Stimulated activated CD8-positive, alpha-beta memory T cell treated with anti-CD3 and anti-CD28 coated beads, Interleukin-7, amount 100 ng/mL, for 1 hour (primary cell): ENCODE measurements at places on chromosomes 6 and 20.

- DNase-seq: no peak
These were observed 59.6 kb upstream of the EIF2S2 start for GRCh38 chr20:34171640-34172039.

DNA sequence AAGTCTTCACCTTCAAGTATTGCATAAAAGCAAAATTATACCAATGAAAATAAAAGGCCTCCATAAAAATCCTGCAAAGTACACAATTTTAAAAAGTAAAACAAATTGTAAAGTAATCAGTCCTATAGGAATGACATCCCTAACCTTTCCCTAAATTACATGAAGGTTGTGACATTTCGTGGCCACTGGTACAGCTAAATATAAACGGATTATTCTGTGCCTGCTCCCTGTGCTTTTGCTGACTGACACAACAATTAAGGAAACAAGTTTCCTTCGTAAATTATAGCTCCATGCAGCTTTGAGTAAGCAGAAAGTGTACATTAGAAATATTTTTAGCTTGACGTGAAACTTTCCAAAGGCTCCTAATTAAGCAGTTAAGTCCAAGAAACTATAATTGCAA lies 222.8 kb downstream of the KCNQ5 start:
- no peak for DNase-seq

GRCh38 chr6:103139377-103139776 lies 1720.3 kb downstream of the HACE1 start:
- no peak for DNase-seq

DNA sequence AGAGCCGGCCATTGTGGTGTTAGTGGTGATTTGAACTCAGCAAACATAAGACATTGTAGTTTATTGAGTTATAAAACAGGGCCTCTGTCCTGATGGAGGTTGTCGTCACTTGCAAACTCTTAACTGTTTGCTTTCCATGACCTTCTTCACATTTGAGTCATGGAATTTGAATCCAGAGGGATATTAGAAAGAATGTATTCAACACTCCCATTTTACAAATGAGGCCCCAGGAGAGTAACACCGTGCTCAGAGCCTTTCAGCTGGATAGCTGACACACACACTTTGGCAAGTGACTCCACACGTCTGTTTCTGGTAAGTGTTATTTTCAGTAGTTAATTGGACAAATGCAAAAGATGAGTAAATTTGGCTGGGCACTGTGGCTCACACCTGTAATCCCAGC lies 72.4 kb upstream of the XRN2 start:
- no peak for DNase-seq

DNA sequence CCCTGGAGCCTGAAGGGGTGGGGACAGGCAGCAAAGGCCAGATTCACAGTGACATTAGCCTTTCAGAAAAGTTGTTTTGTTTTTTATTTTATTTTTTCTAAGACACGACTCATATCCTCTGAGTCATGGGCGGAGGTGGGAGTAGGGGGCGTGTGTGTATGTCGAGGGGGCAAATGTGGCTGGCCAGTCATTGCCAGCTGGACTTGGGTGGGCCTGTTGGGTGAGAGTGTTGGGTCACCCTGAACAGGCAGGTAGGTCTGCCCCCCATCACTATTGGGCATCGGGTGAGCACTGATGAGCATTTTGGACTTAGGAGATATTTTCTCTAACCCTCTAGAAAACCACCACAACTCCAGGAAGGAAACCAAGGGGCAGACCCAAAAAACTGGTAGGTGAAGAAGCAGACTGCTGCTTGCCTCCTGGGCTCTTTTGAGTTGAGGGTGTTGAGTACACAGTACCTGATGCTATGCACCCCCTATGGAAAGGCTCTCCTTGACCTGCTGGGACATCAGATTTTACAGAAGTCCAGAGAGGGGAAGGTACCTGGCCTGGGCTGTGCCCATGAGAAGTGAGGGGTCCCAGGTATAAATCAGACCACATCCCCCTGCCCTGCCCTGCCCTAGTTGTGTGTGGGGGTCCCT lies 5.6 kb downstream of the SMIM29 start:
- no peak for DNase-seq

DNA sequence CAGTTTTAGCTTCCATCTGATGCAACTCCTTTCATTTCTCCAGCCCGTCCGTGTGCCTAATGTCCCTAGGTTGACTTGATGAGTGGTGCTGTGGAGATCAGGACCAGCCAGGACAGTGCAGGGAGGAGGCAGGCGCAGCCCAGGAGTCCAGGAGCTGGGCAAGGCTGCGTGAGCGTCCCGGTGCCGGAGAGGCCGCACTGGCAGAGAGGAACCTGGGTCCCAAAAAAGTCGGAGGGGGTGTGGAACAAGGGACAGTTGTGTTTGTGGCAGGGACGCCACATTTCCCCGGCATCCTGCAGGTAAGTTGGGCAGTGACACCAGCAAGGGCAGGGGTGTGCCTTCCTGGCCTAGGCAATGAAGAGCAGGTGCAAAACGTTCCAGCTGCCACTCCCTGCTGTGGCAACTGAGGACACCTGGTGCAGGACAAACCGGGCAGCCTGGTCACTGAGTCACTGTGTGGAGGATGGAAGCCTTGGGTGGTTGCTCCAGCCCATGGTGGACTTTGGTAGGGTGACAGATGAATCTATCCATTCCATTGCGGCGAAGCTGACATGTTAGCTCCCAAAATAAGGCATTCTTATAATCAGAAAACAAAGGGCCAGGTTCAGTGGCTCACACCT lies 53.2 kb downstream of the RAMACL start:
- DNase-seq: no peak

DNA sequence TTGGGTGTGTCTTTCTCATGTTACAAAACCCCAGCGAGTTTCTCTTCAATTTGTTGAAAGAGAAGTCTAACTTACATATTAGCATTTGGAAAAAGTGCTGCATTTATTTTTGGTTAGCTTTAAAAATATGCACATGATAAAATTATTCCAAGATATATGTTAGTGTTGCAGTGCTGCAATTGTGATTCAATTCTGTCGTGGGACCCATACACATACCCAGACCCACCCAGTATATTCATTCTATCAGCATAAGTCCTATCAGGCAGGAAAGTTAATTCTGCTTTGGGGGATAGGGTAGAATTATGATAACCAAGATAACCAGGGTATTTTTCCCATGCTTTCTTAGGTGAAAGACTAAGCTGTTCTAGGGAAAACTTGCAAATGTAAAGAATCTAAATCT lies 313.5 kb downstream of the EPHA7 start:
- DNase-seq: no peak

DNA sequence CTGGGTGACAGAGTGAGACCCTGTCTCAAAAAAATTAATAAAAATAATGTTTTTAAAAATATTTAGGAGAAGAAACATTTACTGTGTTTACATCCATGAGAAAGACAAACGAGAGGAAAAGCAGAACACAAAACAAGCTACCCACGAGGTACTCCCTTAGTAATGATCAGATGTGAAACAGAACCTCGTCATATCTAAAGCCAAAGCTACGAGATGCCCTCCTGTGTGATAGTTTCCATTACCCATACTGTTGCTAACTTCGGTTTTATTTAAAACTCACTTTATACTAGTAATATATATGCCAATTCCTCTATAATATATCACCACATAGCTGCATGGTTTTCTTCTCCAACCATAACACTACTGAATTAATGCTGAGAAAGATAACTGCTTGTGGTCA lies 21.1 kb downstream of the SUMO4 start:
- no peak for DNase-seq

GRCh38 chr20:50308513-50309279 lies 118.1 kb downstream of the CEBPB start:
- DNase-seq: no peak

GRCh38 chr6:105105094-105105493 lies 74.7 kb downstream of the POPDC3 start:
- DNase-seq: no peak

DNA sequence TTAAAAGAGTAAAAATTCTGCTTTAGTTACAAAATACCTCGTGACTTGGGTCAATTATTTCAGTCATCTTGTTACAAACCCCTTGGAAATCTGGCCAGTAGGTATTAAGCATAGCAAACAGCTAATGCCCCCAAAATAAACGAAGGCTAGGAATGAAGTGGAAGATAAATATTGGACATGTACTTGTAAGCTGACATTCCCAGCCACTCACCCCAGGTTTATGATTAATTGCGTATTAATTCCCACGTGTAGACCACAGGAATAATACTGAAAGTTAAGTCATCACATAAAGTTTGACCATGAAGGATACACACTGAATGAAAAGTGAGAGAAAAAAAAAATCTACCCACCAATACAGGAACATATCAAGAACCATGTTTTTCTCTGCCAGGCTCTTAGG lies 936.5 kb upstream of the ADGRB3 start:
- DNase-seq: no peak

DNA sequence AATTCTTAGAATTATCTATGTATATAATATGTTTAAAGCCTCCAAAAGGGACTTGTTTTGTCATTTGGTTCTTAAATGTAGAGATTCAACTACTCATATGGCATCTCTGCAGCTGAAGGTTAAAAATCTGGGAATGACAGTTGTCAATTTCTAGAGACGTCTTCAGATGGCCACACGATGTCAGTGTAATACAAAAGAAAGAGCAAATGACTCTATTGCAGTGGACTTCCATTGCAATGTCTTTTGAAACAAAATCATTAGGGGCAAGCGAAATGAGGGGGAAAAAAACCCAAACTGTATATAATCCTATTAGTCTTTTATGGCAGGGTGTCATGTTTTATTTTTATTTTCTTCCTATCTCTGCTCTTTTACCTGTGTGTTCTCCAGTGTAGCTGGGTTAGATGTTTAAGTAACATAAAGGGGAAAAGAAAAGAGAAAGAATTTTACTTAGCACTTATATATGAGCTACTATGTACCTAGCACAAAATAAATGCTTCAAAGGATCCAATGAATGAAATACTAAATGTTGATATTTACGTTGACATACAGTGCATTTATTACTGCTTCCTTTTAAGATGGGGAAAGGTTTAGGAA lies 26.2 kb downstream of the CCN2 start:
- DNase-seq: no peak

- no peak for DNase-seq
These were observed 41.2 kb downstream of the SLC17A5 start for GRCh38 chr6:73612611-73613010.

GRCh38 chr20:44582311-44583025 lies at the start of gene PKIG:
Gene PKIG, plus strand, starts transcription at chr20:44582579. Its CDS starts 31,978 bp downstream, at chr20:44614557.
- no peak for DNase-seq

- no peak for DNase-seq
These were observed 91.7 kb downstream of the SCML4 start for GRCh38 chr6:107732461-107732860.

DNA sequence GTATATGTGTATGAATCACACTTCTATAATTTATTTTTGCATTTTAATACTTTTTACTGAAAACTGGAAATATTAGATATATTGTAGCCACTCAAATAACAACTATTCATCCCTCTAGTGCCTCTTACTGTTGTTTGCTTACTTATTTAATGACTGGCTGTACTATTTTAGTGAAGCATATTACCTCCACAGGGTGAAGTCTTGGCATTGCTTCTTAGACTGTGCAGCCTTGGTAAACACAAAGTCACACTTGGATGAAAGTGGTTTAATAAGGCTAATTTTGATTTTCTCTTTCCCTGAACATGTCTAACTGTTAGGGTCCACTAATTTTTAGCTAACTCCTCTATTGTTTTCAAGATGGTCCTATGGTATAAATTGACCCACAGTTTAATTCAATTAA lies 1043.2 kb upstream of the ADGRB3 start:
- DNase-seq: no peak

DNA sequence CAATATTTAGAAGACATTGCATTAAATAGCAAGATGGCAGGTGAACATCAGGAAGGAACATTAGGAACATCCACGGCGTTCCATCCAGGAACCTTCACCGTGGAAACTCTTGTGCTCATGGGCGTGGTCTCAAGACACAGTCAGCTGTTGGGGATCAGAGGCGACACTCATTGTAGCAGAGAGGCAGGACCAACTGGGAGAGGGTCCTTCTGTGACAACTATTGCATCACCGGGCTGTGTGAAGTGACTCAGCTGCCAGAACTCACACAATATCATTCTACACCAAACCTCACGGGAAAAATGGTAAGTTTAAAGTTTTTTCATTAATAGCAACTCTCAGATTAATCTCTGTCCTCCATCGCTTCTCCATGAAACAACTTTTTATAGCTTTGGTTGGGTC lies 334.8 kb upstream of the SULF2 start:
- DNase-seq: no peak

GRCh38 chr20:44829688-44830087 lies 19.3 kb upstream of the RIMS4 start:
- DNase-seq: no peak

GRCh38 chr20:4439461-4439860 lies 282.2 kb upstream of the PRND start:
- DNase-seq: no peak

GRCh38 chr6:111263837-111264236 lies 176.5 kb downstream of the SLC16A10 start:
- no peak for DNase-seq

GRCh38 chr20:23541330-23541729 lies 27.0 kb downstream of the CST9L start:
- no peak for DNase-seq

DNA sequence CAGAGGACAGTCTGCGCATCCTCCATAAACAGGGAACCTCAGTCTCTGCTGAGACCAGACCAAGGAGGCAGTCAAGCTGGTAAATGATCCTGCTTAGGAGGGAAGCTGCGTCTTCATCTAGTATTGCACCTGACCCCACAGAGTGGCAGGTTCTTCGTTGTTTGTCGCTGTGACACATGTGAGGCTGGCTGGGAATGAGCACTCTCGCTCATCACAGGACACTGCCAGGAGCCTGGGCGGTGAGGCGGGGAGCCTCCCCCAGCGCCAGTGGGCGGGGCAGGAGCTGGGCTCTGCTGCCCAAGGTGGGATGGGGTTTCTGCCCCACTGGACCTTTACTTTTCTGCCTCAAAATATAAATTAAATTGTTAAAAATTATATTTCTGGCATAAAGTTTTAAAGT lies 48.4 kb upstream of the SYNDIG1 start:
- no peak for DNase-seq

- no peak for DNase-seq
These were observed 185.9 kb downstream of the UST start for GRCh38 chr6:148932731-148933130.

DNA sequence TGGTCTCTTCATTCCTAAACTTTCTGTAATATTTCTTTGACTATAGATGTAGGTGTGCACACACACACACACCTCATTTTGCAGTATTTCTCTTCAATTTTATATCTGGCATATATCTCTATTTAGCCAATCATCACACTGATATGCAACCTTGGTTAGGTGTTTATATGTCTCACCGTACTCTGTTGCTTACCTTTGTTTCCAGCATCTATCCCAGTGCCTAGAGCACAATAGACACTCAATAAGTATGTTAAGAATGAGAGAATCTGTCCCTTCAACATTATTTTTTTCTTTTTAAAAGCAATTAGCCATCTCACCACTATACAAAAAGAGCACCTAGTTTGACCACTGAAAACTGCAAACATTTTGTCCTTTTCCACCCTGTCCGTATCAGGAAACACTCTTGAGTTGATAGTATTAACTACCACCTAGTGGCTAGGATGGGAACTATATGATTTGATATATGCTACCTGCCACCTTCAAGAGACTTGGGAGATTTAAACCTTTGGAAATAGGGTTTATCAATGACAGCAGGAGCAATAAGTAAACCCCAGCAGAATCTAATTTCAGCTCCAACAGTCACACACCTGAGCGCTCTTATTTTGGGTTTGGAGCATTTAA lies 48.7 kb upstream of the RSPO3 start:
- DNase-seq: no peak
